HEK293T (cell line): ENCODE measurements at places on chromosomes 16 and 17.

DNA sequence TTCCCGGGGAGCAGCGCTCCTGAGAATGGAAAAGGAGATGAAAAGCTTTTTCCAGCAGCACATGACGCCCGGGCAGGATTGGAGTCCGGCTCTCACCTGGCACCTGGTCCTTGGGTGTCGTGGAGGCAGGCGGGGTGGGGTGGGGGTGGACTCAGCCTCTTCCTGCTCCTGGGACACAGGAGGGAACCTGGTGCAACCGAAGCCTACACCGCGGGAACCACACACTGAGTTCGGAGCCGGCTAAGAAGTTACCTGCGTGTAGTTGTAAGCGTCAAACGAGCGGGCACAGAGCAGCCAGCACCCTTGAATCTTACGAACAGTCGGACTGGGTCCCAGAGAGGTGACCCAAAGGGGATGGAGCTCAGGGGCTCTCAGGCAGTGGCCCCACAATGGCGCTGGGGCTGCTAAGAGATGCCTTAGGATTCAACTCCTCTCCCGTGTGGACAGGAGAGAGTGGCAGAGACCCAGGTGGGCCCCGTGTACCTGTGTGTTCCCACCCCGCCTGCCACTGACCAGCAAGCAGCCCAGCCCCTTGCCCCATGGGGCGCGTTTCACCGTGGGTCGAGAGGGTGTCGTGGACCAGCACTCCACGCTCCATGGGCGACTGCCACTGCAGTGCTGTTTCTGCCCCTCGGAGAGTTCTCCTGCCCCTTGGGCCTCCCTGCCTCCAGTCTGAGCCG is 105.8 kb upstream of the METRNL start:
- no peak for DNase-seq

- DNase-seq, result no peak
Measured at GRCh38 chr17:66508896-66509844, 206.8 kb downstream of the PRKCA start.

GRCh38 chr17:14298947-14299279 is 2.0 kb upstream of the HS3ST3B1 start:
- DNase-seq, result no peak

DNA sequence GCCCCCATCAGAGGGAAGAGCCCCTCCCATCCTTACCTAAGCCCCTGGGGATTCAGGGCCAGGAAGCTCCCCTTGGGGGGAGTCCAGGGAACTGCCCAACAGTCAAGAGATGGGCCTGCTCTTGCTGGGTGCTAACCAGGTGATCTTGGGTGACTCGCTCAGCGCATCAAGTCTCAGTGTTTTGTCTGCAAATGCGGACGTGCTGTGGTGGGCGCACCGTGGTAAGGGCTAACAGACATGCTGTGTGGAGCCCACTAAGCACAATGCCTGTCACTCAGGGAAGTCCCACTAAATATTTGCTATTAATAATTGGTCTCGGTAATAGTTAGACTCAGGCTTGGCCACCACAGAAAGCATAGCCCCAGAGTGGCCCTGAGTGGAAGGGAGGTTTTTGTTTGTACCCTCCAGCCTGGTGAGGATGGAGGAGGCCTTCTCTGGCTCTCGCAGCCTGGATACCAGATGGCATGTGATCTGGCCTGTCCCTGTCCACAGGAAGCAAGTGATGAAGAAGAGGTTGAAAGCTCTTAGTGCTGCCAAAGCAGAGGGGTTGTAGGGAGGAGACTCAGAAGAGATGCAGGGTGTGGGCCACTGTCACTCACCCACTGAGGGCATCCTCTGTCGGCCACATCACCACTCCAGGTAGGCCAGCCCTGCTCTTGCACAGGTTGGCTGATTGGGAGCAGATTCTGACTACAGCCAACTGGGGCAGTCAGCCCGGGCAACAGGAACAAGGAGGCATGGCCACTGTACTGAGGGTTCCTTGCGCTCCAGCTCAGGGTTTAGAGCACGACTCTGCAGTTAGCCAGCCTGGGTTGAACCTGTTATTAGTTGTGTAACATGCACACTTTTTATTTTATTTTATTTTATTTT is 69.8 kb upstream of the KSR1 start:
- no peak for DNase-seq

DNA sequence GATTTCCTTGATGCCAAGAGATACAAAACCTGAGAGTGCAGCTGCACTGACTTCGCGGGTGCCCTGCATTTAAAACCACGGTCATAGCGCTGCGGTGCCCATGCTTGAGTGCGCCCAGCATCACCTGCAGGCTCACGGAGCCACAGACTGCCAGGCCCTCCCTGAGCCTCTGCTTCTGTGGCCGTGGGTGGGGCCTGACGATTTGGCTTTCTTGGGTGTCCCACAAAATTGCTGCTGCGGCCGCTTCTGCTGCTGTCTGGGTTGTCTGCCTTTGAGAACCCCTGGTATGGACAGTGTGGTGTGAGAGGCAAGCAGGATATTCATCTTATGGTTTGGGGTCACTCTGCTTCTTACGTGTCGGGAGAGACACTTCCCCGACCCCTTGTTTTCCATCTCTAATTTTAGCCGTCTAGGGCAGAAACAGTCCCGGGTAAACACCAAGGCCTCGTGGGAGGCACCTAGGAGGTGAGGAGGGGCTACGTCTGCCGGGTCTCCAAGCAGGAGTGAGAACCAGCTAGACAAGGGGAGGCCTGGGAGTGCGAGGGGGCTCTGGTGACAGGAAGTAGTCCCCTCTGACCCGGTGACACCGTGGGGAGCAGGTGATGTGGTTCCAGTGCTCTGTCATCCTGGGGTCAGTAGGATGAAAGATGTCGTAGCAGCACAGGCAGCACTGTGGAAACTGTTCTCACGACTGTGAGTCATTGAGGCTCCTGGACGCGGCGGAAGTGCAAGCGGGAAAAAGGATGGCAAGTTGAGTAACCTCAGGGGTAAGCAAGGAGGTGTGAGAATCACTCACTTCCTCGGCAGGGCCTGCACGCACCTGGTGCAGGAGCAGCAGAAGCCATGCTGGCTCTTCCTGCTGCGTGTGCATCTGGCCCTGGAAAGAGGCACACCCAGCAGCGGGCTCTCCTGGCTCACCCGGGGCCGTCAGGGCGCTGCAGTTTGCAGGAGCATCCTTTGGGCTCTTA is 176.3 kb downstream of the RPTOR start:
- no peak for DNase-seq

- no peak for DNase-seq
Measured at GRCh38 chr17:31967648-31968047, 30.8 kb downstream of the SUZ12 start.

GRCh38 chr16:86351041-86351784 is 159.1 kb upstream of the FOXF1 start:
- no peak for DNase-seq

DNA sequence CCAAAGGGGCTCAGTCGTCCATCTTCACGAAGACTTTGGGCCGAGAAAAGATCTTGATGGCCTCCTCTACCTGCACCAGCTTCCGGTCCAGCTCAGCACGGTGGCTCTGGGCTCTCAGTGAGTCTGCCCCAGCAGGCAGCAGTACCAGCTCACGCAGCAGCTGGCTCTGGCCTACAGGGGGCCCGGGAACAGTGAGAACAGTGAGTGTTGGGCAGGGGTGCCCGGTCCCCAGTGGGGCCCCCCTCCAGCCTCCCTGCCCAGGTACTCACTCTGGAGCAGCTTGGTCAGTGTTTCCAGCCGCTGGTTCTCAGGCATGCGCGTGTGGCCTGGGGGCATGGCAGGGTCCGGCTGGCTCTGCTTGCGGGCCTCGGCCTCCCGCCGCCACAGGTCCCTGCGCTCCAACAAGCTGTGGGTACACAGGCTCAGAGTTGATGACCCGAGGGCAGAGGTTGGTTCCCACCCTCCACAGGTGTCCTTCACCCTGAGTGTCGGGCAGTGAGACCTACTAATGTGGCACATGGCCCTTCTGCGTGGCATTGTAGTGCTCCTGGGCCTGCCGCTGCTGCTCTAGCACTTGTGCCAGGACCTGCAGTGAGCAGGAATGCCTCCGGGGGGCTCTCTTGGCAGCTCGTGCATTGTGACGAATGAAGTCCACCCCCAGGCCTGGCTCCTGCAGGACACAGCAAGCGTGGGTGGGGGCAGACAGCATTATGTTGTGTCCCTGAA is 2.6 kb downstream of the PARD6A start:
- DNase-seq, result no peak

DNA sequence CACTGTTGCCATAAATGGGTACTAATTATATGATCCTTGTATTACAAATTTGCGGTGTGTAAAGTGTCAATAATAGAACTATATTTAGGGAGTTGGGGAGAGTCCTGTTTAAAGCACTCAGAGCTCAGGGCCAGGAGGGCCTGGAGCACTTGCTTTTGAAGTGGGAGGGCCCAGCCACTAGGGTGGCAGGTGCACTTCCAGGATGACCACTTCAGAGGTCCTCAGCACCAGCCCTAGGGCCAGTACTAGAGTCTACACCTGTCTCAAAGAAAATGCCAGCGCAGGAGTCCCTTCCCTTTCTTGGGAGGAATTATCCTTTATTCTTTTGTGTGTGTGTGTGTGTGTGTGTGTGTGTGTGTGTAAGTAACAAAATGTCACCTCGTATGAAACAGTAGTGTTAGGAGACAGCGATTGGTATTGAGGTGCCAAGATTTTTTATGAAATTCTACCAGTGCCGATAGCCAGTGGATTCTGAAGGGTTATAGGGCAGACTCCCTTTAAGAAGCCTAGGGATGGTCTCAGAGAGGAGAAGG is 31.9 kb downstream of the MYO18A start:
- no peak for DNase-seq

- peak; percentile 19 for DNase-seq
Measured at GRCh38 chr16:17258848-17259713, 211.7 kb downstream of the XYLT1 start.

- no peak for DNase-seq
Measured at GRCh38 chr16:22075043-22075757, 17.1 kb upstream of the VWA3A start.

- DNase-seq, result peak; percentile 27
Measured at GRCh38 chr16:85800321-85800669, 800 bp downstream of the COX4I1 start.
